ENCODE measurements at places on chromosomes 12 and 14.
A peak's percentile ranks its signal among the peaks of the same experiment; 100 is the strongest.

DNA sequence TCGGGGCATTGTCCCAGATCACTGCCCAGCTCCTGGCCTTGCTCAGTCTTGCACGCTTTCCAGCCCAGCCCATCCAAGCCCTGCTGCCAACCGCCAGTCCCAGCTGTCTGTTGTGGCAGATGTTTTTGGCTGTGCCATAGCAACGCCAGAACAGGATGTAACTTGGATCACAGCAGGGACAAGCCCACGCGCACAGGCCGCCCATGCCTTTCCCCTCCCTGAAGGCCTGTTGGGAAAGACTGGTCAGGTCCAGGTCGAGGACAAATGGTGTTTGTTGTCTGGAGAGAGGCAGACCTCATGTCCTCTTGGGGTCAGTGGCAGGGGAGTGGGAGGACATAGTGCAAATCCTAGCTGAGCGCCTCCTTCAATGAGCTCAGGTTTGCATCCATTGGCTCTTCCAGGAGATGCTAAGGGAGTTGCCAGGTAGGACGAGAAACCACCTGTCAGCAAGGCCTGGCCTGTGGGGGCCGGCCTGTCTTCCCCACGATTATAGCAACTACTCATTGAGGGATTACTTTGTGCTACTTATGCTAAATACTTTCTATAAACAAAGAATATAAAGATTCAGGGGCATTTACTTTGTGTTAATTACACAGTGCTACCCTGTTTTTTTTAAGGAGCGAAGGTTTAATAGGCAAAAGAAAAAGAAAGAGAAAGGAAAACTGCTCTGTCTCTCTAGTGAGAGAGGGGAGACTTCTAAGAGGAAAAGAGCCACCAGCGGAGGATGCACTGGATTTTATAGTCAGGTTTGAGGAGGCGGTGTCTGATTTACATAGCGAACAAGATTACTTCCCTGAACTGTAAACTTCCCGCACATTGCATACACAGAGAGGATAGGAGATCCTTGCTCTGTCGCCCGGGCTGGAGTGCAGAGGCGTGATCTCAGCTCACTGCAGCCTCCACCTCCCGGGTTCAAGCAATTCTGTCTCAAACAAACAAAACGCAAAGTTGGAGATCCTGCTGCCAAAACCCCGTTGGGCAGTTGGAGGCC lies 42.8 kb upstream of the CORO1C start:
- peak; percentile 79 for DNase-seq

GRCh38 chr12:124390442-124391097 lies 95.7 kb downstream of the RFLNA start:
- no peak for DNase-seq

DNA sequence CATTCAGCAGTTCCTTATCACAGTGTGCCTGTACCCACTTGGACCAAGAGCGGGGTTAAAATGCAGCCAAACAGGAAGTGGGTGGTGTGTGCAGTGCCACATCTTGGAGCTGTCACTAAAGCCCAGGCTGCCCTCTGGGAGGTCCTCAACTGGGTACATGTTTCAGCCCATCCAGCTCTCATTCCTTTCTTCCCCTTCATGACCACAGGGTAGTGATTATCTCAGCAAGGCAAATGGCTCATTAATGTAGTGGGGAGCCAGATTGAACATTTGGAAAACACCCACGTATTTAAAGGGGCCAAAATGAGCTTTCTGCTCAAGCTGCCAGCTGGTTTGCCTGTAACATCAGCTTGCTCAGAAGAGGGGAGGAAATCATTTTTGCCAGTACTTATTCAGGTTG lies 210.8 kb upstream of the BTG1 start:
- DNase-seq = no peak

GRCh38 chr14:96805956-96806355 lies 8.8 kb downstream of the VRK1 start:
- peak; percentile 27 for DNase-seq

GRCh38 chr14:43198465-43198864 lies 1308.6 kb downstream of the FSCB start:
- no peak for DNase-seq

DNA sequence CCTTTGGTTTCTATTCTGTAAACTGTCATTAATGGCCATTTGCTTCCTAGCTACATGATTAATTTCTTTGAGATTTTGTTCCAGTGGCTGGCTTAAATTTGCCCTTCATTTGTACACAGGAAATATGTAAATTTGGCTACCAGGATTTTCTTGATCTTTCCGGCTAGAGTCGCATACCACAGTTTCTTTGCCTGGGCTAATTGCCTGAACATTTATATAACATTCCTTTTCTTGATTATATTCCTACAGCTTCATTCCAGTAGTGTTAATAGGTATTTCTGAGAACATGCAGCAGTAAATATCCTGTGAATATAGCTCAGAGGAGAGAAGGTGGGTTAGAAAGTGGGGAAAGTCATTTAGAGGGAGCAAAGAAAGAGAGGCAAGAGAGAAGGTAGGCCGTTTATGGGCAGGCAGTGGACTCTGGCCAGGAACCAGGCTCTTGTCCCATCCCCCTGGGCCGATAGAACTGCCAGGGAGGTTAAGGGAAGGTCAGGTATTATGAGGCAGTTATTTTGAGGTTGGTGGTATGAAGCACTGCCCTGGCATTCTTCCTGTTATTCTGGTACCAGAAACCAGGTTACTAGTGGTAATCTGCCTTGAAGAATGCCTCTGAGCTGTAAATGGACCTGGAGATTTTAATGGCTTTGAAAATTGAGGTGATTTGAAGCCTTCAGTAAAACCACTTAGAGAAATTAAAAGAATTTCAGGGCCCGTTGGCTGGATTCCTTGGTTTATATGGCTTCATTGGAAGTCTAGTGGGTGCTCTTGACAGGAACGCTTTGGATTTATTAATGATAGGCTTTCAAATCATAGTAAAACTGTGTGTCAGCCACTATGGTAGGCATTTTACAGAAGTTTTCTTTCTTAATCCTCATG lies 4.4 kb downstream of the RNF10 start:
- no peak for DNase-seq

DNA sequence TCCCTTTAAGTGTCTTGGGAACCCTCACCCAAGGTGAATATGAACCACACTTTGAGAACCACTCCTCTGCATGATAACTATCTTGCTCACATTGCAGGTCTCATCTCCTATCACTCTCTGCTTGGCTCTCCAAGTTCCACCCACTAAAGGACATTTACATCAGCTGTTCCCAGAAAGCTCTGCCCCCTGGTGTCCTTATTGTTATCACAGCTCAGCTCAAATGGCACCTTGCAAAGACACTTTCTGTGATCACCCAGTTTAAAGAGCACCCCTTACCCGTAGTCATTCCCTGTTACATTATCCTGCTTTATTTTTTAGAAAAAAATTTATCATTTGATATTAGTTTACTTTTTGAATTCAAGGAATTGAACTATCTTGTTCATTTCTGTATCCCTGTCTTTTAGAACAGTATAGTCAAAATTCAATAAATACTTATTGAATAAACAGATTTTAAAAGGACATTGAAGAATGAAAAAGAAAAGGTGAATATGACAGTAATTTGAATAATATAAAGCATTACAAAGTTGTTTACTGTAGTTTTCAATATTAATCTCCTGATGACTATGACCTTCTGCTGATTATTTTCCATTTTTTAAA lies 20.5 kb upstream of the GUCY2C start:
- DNase-seq = no peak

DNA sequence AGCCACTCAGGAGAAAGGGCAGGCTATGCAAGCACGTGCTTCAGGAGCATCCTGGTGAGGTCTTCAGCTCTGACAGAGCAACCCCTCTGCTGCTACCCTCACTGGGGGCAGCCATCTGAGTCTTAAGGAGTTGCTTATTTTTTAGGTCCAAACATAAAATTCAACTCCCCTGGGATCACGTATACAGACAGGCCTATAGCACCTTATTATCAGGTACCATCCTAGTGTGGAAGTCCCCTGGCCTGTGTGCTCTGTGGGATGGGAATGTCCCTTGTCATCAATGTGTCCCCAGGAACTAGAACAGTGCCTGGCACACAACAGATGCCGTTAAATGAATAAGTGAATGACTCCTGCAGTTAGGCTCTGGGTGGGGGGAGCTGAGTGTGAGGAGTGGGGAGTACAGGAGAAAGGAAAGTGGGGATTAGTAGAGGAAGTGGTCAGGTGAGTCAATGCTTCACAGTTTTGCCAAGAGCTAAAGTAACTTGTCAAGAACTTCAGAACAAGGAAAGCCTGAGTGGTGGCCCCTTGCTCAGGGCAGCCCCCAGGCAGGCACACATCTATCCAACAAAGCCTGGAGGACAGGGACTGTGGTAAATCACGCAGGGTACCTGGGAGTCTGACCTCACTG lies 33.5 kb downstream of the DAD1 start:
- DNase-seq = no peak

DNA sequence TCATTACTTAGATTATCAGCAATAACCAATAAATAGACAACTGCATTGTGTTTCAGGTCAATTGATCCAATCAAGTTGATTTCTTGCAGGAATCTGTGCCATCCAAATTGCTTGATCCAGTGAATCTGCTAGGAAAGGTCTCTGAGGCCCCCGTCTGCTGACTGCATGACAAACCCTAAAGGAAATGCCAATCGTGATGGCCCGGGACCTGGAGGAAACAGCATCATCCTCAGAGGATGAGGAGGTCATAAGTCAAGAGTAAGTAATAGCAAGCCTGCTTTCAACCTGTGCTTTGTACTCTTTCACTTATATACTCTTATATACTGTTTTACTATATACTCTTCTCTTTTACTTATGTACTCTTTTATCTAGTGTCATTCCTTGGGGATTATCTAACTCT lies 1.9 kb downstream of the TTLL5 start:
- no peak for DNase-seq

DNA sequence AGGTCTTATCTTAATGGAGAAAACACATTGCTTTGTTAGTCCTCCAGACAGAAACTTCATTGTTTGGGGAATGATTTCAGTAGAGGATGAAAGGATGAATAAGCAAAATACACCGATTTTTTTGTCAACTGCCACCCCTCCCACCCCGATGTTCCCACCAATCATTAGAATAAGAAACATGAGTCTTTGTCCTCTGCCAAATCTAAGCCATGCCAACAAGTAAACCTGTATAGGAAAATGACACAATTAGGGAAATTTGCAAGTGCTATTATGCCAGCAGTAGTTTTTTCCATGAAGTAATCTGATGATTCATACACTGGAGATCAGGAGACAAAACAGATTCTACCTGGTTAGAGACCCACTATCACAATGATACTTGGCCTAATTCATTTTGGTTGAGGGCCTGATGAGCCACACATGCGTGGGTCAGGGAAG lies 35.9 kb downstream of the FLRT2 start:
- DNase-seq = no peak

DNA sequence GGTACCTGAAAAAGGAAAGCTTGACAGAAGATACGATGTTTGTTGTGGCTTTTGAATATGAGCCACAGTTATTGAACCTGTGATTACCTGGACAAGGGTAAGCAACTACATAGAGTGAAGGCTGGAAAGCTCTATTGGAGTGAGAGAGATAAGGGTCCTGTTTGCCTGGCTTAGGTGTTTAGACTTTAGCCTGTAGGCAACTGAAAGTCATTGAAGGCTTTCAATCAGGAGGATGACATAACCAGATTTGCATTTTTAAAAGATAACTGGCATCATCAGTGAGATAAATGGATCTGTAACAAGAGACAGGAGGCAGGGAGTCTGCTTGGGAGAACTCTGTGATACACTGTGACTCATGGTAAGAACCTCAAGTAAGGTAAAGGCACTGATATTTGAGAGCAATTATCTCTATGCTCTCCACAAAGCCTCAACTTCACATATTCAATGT lies 128.9 kb upstream of the SOX5 start:
- DNase-seq = no peak

DNA sequence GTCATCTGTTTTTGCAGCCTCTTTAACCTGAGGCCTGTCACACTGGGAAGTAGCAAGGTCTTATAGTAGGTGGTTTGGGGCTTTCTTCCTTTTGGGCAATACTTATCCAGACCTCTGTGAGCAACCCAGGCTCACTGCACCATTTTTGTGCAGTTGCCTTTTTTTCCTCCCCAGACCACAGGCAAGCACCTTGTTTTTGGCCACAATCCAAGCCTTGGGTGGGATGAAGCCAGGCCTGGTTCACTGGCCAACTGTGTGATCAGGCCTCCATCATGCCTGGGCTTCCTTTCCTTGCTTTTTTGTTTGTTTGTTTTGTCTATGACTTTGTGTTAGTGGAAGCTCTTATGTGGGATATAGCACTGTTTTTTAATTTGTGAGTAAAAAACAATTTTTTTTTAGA lies 71.7 kb downstream of the DNAH10 start:
- DNase-seq = no peak

DNA sequence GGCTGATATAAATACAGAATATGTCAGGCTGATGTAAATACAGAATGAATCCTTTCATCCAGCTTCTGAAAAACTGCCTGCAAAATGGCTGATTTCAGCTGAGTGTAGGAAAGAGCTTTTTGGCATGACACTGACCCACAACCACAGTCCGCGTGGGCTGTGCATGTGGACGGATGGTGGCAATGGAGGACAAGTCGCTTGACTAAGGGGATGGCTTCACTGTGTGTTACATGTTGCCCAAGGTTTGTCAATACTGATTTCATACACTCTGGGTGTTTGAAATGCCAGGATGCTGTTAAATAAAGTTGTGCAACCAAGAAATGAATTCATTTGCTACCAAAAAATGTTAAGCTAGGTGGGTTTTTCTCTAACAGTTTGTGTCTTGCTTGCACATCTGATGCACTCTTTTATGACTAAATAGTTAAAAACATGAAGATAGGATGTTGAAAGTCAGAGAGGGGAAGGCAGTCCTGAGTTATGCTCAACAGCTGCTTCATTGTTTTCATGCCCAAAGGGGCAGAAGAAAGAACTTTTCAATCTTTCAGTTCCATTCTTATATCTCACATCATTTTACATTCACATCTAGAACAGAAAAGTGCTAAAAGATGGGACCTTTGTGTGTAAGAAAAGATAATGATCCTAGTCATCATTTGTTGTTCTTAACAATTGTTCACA lies 36.5 kb upstream of the OVCH1 start:
- DNase-seq = no peak

- DNase-seq = no peak
Measured at GRCh38 chr14:69351385-69351784, 46.7 kb downstream of the ERH start.

DNA sequence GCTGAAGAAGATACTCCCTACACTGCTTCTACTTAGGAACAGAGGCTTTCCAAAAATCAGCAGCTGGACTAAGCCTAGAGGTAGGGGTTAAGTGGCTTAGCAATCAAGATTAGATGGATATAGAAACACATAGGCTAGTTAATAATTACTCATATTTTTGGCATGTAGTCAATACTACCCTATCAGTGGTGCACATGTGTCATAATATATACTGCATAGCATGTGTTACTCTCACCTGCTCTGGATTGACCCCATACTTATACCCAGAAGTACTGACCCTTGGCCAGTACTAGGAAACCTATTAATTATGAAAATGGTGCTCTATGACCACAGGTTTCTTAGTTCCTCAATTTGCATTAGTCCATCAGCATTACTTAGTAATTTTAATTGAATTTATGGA lies 528.4 kb upstream of the LMO3 start:
- DNase-seq = no peak

DNA sequence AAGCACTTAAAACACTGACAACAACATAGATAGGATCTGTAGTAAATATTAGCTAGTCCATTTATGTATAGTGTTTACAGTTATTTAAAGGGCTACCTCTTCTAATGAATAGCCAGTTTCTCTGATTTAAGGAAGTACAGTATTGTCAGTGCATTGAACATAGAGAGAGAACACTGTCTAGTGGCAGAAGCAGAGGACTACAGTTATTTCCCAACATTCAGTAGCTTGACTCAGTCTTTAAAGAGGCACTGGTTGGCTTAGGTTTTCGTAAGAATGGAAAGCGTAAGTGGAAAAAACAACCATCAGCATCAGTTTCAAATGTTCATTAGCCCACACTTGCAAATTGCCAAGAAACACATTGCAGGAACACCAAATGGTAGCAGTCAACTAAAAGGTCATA lies 125.0 kb upstream of the HMGA2 start:
- DNase-seq = no peak

- DNase-seq = no peak
Measured at GRCh38 chr12:56143870-56144269, 8.5 kb upstream of the MYL6B start.
